ENCODE measurements at places on chromosomes 5 and 9. TPM values are rescaled to one million over a fixed set of nuclear protein-coding genes. Genes with fewer than 3 reads are reported as not detected.

PPP3R2 gene
- not detected for polyA plus RNA-seq

MSX2 gene
- 0.54 TPM for polyA plus RNA-seq

MYOT gene
- 2.0 TPM for polyA plus RNA-seq

ALDH7A1 gene
- 57.0 TPM for polyA plus RNA-seq

PCDHA9 gene
- not detected for polyA plus RNA-seq

ELAVL2 gene
- 2.8 TPM for polyA plus RNA-seq

ANKRD33B gene
- polyA plus RNA-seq = 1.2 TPM

SLC34A3 gene
- polyA plus RNA-seq = not detected

IFNK gene
- polyA plus RNA-seq = not detected

HBEGF gene
- 8.8 TPM for polyA plus RNA-seq

TAF1L gene
- not detected for polyA plus RNA-seq

BRIX1 gene
- polyA plus RNA-seq = 23.5 TPM

FAM174A gene
- 20.2 TPM for polyA plus RNA-seq

IL9 gene
- polyA plus RNA-seq = not detected

SYK gene
- polyA plus RNA-seq = 32.8 TPM

SH3PXD2B gene
- 16.3 TPM for polyA plus RNA-seq

IL33 gene
- 0.78 TPM for polyA plus RNA-seq

ACTBL2 gene
- polyA plus RNA-seq = not detected

GAPT gene
- polyA plus RNA-seq = not detected

ANXA6 gene
- polyA plus RNA-seq = 261 TPM

MLANA gene
- polyA plus RNA-seq = not detected

CDH18 gene
- polyA plus RNA-seq = 2.7 TPM

ATG10 gene
- polyA plus RNA-seq = 4.3 TPM

FOXD4L3 gene
- polyA plus RNA-seq = not detected

IGIP gene
- 3.7 TPM for polyA plus RNA-seq

BARHL1 gene
- 14.4 TPM for polyA plus RNA-seq

AJM1 gene
- 10.5 TPM for polyA plus RNA-seq

GARNL3 gene
- 7.5 TPM for polyA plus RNA-seq

NUTM2F gene
- polyA plus RNA-seq = not detected

CXCL14 gene
- polyA plus RNA-seq = 34.7 TPM

GLRA1 gene
- polyA plus RNA-seq = not detected

FGF10 gene
- not detected for polyA plus RNA-seq

DNAI1 gene
- 1.7 TPM for polyA plus RNA-seq

PCA3 gene
- not detected for polyA plus RNA-seq

ALDH1A1 gene
- 31.0 TPM for polyA plus RNA-seq

FCN2 gene
- not detected for polyA plus RNA-seq

DELE1 gene
- polyA plus RNA-seq = 25.2 TPM

RPP25L gene
- polyA plus RNA-seq = 30.9 TPM

ADAMTS13 gene
- 4.0 TPM for polyA plus RNA-seq

LIFR gene
- 7.6 TPM for polyA plus RNA-seq

SELENOP gene
- 87.4 TPM for polyA plus RNA-seq

ITGA2 gene
- 1.0 TPM for polyA plus RNA-seq

NUTM2G gene
- polyA plus RNA-seq = not detected

SPEF2 gene
- 0.19 TPM for polyA plus RNA-seq

PDLIM4 gene
- polyA plus RNA-seq = 15.9 TPM

MYOZ3 gene
- polyA plus RNA-seq = 0.24 TPM

EPB41L4A gene
- 9.6 TPM for polyA plus RNA-seq

OGN gene
- polyA plus RNA-seq = 2.1 TPM

Data from brain (organoid and tissue), 16 donors.